Motor neuron (in vitro differentiated cells): ENCODE measurements at places on chromosomes 4 and X. TPM values are rescaled to one million over a fixed set of nuclear protein-coding genes. Genes with fewer than 3 reads are reported as not detected.

EGF gene
- total RNA-seq = 3.9 and 5.4 TPM in 2 replicates

GATA1 gene
- total RNA-seq = 0.25 TPM in 1 of 2 replicates, not detected in the other

DNA sequence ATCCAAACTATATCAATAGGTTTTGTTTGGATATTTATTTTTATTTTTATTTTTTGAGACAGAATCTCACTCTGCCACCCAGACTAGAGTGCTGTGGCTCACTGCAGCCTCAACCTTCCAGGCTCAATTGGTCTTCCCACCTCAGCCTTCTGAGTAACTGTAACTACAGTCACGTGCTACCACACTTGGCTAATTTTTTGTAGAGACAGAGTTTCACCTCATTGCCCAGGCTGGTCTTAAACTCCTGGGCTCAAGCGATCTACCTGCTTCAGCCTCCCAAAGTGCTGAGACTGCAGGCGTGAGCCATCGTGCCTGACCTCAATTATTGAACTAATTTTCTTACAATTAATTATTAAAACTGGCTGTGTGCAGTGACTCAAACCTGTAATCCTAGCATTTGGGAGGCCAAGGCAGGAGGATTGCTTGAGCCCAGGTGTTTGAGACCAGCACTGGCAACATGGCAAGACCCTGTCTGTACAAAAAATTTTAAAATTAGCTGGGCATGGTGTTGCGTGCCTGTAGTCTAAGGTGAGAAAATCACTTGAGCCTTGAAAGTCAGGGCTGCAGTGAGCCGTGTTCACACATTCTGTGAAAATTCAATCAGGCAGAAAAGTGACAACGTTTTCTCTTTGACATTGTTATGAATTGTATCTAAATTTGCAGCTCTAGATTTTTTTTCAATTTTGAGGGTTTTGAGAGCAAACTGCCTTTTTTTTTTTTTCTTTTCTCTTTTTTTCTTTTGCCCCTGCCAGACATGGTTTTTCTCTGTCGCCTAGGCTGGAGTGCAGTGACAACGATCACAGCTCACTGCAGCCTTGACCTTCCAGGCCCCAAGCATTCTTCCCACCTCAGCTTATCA, 66.0 kb downstream of the UBE2K start:
- no peak for ATAC-seq

DNA sequence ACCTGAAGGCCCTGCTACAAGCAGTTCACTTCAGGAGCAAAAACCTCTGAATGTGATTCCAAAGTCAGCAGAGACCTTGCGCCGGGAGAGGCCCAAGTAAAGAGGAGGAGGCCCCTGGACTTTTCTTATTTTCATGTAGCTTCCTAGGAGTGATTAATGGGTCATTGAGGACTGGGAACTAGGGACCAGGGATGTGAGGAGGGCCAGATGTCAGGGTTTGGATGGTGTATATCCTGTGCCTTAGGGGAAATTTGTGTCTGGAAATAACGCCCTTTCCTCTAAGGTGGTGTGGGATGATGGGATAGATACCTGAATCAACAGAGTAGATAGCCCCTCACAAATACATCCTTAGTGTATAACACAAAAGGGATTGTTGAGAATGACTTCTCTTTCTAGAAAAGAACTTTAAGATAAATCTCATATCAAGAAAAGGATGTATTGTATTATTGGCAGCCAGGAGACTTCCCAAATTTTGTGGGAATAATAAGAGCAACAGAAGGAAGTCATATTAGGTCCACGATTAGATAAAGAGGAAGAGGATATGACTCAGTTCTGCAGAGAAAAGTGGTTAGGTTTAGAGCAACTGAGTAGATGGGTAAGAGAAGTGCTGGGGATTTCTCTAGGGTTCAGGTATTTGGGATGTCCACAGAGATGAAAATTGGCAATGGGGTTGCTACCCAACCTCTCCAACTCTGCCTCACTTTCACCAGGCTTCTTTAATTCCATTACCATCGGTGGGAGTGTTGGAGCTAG, 1.1 kb downstream of the ITGB1BP2 start:
- ATAC-seq = no peak

TRAM1L1 gene
- 13.2 and 13.6 TPM in 2 replicates for total RNA-seq

DNA sequence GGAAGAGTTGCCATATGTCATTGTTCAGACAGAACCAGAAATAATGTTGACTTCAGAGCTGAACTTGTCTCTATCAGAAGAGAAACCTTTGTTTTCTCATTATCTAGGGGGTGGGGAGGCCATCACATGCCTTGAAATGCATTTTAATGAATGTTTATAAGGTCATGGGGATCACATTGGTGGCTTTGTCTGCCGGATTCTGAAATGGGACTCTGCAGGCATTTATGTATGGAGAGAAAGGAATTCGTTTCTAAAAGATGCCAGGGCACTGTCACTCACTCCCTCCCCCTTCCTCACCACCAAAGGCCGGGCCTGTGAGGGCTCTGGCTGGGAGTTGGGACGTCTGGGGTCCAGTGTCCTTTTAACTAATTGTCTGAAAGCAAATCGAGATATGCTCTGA, 102.2 kb downstream of the MAMLD1 start:
- ATAC-seq = no peak

DNA sequence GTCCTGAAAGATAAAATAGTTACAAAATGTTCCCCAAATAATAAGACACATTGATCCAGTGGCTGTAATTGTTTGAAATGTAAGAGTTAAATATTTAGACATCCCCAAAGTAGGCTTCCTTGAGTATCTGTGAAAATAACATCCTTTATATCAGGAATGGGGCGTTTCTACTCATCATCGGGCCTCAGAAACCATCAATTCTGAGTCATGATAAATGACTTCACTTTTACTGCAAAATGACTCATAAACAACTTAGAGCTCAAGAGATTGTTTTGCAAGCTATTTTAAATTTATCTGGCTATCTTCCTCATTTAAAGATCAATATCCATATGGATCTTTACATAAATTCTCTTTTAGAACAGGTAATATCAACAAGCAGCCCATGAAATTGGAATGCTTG, 369.4 kb upstream of the CNKSR2 start:
- ATAC-seq = no peak

- ATAC-seq = no peak
These were observed 140.3 kb upstream of the PGRMC2 start for GRCh38 chr4:128427832-128428366.

DNA sequence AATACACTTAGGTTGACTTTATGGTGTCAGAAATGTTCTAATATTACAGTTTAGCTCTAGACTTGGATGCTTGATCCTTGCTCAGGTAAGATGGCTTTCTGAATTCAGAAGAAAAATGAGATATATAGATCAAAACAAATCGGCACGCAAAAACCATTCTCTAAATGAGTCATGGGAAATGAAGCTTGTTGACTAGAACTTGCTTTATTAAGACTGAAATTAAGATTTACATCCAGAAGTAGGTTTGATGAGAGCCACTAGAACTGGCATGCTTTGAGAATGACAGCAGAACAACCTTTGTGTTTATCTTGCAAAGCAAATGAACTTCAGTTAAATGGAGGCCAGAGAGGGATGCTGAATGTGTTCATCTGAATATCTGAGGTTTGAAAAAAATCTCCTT, 304.9 kb upstream of the KLF3 start:
- no peak for ATAC-seq

- ATAC-seq = peak; percentile 84
These were observed 388.4 kb upstream of the SPOCK3 start for GRCh38 chr4:167622481-167623240.

TLR3 gene
- 0.04 and 0.14 TPM in 2 replicates for total RNA-seq

TMSB15A gene
- 173 and 175 TPM in 2 replicates for total RNA-seq

GRCh38 chr4:114385195-114385985, 213.2 kb upstream of the UGT8 start:
- no peak for ATAC-seq

TKTL1 gene
- 1.0 TPM in 1 of 2 replicates, not detected in the other for total RNA-seq

GRCh38 chr4:104860238-104861123, 286.2 kb upstream of the TET2 start:
- peak; percentile 76 for ATAC-seq

WDR17 gene
- total RNA-seq = 18.3 and 18.7 TPM in 2 replicates

- peak; percentile 87 for ATAC-seq
These were observed 47.0 kb downstream of the FAT1 start for GRCh38 chr4:186676531-186677161.

- ATAC-seq = peak; percentile 72
These were observed 73.9 kb downstream of the INTS12 start for GRCh38 chr4:105634402-105635080.

GRCh38 chr4:176499518-176499917, 179.8 kb downstream of the SPCS3 start:
- no peak for ATAC-seq

DNA sequence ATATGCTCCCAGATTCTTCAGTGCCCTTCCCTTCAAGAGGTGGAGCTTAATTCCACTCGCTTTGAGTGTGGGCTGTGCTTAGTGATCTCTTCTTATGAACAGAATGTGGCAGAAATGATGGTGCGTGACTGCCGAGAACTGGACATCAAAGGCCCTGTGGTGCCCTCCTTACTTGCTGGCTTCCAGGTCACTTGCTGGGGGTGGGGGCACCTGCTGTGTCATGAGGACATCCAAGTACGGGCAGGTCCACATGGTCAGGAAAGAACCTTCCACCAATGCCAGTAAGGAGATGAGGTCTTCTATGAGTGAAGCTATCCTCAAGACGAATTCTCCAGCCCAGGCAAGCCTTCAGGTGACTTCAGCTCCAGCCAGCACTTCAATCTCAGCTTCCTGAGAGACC, 95.8 kb downstream of the FAM53A start:
- no peak for ATAC-seq

GRCh38 chr4:133190098-133190497, 41.0 kb downstream of the PCDH10 start:
- no peak for ATAC-seq

GRCh38 chr4:1572521-1572920, 111.6 kb downstream of the FAM53A start:
- ATAC-seq = no peak

GRCh38 chrX:145825896-145826295, 8.3 kb downstream of the SLITRK2 start:
- no peak for ATAC-seq

RNF128 gene
- total RNA-seq = 2.8 and 3.8 TPM in 2 replicates
